Dorsolateral prefrontal cortex (tissue), 122 donors: ENCODE measurements at places on chromosomes 3 and 15. TPM values are rescaled to one million over a fixed set of nuclear protein-coding genes. Genes with fewer than 3 reads are reported as not detected.

The RNU5B-1 gene
- 108 TPM for total RNA-seq

The SCAANT1 gene
- total RNA-seq = not detected

The THBS1 gene
- 25.1 TPM for total RNA-seq

The CYP1A2 gene
- not detected for total RNA-seq

The ANKRD63 gene
- 4.5 TPM for total RNA-seq

The ADAMTS9 gene
- total RNA-seq = 16.8 TPM
